Right ventricle myocardium superior (tissue), 1 donor: ENCODE measurements at places on chromosomes 6 and 20. TPM values are rescaled to one million over a fixed set of nuclear protein-coding genes. Genes with fewer than 3 reads are reported as not detected.

TBX18 gene
- 5.5 TPM for total RNA-seq

CEP57L1 gene
- total RNA-seq, result 6.3 TPM

RNASET2 gene
- total RNA-seq, result 12.3 TPM

CTCFL gene
- total RNA-seq, result not detected

IL17F gene
- total RNA-seq, result not detected

DNA sequence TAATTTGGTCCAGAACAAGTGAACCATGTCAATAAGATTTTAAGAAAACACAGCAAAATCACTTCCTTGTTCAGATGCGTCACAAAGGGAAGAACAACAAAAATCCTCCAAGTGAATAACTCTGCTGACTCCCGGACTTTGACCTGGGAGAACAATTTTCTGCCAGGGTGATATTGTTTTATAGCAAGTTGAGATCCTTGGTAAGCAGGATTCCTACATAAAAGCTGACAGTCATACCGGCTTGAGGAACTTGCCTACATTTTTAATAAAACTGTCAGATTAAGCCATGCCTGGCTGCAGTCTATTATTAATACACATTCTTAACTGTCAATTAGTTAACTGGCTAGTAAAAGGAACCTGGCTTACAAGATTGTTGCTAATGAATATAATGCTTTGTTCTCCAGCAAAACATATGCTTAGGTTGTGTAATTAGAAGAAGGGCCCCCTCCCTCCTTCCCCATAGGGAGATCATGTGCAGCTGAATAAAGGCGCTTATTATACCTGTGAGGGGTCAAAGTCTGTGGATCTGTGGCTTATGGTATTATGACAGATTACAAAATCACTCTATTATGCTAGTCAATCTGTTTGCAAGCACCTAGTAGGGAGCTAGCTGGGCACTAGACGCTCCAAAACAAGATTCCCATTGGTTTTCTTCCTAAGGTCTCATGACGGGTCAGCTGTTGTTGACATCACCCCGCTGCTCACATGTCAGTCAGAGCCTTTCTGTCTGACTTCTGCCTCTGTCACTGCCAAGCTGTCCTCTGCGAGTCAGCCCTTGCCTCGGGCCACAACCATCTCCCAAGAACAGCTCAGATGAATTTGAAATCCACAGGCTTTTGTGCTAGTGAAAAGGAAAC, 44.6 kb upstream of the SEC63 start:
- no peak for DNase-seq

DNA sequence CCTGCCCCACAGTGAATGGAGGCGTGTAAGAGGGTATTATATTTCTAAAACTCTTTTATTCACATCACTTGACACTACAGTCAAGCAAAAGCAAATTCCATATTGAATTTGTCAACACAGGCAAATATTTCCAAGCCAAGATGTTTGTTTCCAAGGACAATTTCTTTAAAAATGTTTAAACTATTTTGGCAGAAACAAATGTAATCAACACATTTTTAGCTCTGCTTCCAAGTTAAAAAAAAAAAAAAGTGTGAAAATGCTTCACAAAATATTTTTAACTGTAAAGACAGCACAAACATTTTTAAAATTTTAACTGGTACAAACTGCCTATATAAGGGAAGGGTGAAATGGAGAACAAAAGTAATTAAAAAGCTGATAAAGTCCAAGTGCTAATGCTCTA, 44.9 kb upstream of the DST start:
- no peak for DNase-seq

DNA sequence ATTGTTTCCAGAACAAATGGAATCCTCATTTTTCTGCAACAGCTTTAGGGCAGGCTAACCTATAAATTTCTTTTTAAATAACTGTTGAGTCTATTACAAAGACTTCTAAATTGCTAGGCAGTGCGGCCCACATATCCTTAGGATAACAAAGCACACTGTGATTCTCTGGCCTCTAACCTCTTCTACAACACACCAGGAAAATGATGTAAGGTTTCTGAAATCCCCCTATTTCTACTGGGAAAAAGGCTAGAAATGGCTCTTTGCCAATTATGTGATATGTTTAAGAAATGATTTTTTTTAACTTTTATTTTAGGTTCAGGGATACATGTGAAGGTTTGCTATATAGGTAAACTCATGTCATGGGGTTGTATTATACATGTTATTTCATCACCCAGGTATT, 17.3 kb upstream of the NT5E start:
- no peak for DNase-seq

DNA sequence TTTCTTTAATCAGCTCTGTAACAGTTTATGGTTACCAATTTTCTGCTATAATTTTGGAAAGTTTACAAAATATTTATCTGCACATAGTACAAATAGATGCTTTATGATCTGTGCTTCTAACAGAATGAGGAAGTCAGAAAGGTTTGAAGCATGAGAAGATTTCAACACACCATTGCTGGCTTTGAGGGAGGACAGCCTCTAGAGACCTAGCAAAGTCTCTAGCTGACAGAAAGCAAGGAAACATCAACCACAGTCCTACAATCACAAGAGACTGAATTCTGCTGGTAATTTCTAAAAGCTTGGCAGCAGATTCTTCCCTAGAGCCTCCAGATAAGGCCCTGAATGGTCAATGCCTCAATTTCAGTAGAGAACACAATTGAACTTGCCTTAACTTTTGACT, 750.8 kb upstream of the SLC35B3 start:
- no peak for DNase-seq

GRCh38 chr6:111552958-111553357, 52.7 kb downstream of the TRAF3IP2 start:
- DNase-seq, result no peak

- DNase-seq, result no peak
These were observed 174.9 kb upstream of the GGTLC1 start for GRCh38 chr20:24163506-24163905.

GRCh38 chr6:75934643-75935472, 137.6 kb downstream of the IMPG1 start:
- peak; percentile 45 for DNase-seq

DNA sequence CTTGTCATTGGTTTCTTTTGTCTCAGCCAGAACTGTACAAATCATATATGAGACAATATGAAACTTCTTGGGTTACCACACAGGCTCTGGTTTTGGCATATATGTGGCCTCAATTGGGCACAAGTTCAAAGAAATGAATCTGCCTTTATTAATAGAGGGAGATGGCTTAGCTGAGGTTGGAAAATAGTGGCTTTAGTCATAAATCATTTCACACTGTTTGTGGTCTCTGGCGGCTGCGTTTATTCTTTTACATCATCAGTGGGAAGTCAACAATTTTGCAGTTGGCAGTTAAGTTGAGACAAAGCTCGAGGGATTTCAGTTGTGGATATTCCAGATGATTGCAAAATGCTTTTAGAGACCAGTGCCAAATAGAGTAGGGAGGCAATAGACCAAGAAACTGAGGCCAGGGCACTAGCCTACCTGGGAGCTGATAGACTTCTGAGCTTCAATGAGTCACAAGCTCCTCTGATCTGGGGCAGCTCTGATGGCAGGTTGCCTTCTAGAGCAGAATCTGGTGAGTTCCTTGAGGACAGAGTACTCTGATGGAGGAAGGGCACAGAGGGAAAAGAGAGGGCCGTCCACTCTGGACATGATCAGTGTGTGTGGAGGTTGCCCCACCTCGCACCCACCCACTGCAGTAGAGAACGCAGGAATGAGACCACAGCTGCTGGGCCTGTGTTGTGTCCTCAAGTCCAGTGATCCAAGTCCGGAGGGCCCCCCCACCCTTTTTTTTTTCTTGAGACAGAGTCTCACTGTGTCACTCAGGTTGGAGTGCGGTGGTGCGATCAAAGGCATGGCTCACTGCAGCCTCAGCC, 73.5 kb downstream of the ARMC2 start:
- DNase-seq, result no peak

GRCh38 chr6:82143041-82143481, 104.5 kb downstream of the IBTK start:
- DNase-seq, result peak; percentile 36

- DNase-seq, result no peak
These were observed 15.4 kb upstream of the KIAA1755 start for GRCh38 chr20:38275815-38276550.

GRCh38 chr6:157609556-157609955, 213.5 kb upstream of the SNX9 start:
- DNase-seq, result no peak

DNA sequence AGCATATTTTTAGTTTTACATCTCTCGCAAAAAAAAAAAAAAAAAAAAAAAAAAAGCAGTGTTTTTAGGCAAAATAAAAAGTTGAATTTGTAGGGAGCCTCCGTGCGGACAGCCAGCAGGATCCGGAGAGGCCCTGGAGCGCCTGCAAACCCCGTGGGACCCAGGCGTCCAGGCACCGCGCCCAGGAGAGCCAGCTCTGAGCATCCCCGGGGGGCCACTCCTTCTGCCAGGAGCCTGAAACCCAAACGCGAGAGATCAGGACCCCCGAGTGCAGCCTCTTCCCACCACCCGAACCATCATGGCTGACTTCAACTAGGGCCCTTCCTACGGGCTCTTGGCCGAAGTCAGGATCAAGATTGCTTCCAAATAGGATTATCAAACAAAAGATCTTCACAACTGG, 54.1 kb upstream of the LY86 start:
- DNase-seq, result no peak

DNA sequence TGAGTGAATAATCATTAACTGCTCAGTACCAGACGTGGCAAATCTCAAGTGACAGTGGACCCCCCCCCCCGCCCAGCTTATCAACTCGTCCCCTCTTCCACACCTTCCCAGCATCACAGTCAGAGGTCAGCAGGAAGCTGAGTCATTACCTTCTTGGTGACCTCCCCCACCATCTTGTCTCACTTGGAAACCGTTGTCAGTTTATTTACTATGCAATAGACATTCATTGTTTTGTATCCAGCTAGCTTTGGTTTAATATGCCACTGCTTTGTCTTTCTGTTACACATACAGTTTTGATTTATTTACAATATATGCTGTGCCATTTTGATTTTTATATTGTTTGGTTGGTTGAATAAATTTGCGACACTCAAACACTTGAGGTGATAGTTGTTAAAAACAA, 158.1 kb downstream of the QKI start:
- DNase-seq, result no peak
